Activated naive CD8-positive, alpha-beta T cell treated with anti-CD3 and anti-CD28 coated beads, Interleukin-2, amount 50 U/mL, for 16 hours (primary cell): ENCODE measurements at places on chromosomes 2 and 18.

GRCh38 chr2:234691214-234691575 lies 194.3 kb upstream of the ARL4C start:
- DNase-seq: no peak

DNA sequence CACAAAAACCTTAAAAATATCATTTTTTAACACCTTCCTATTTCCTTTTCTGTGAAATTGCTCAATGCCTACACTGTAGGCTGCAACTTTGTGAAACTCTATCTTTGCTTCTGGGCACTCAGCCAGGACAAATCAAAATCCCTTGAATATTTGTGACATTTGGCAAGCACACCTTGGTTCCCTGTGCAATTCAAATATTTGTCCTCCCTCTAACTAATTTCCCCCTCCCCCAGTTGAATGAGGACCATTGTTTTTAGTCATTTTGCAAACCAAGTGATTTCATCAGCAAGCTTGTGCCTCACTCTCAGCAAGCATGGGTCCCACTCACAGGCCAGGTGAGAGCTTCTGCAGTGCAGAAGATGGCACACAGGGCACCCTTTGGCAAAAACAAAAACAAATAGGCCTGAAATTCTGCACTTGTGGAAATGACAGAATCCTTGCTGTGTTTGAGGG lies 541.5 kb downstream of the CNTNAP5 start:
- DNase-seq: no peak

GRCh38 chr2:1563943-1564891 lies 151.0 kb downstream of the TPO start:
- no peak for DNase-seq

- no peak for DNase-seq
These were observed 11.2 kb downstream of the EFR3B start for GRCh38 chr2:25053041-25053440.

GRCh38 chr2:215493376-215493775 lies 57.5 kb upstream of the FN1 start:
- DNase-seq: no peak

GRCh38 chr2:44612276-44612675 lies 250.5 kb downstream of the CAMKMT start:
- DNase-seq: no peak

DNA sequence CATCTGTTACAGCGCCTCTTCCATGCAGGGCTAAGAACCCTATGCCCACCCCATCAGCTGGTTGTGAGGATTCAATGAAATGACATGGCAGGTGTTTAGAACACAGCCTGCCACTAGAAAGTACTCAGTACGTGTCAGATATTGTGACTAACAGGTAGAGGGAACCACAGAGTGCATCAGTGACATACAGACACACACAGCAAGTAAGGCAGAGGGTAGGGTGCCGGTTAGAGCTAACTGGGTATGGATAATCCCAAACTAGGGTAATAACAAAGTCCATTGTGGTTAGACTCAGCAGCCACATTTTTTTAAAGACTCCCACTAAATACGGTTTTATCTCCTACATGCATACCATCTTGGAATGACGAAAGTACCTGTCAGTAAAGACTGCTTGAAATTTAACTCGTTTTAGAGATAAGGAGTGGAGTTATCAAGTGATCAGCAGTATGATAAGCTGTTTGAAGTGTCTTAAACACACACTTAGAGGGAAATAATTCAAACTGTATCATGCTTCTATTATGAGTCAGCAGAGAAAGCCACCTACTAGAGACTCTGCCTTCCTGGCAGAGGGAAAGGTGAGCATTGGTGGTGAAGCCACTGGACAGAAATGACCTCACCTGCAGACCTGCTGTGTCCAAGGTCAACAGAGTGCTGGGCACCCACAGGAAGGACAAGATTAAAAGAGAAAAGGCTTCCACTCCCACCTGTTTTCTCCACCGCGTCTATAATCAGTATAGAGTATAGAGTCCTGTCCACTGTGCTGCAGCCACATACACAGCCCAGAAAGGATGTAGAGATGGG lies 20.6 kb downstream of the MPPE1 start:
- no peak for DNase-seq

- DNase-seq: no peak
These were observed 22.6 kb downstream of the ALMS1 start for GRCh38 chr2:73408198-73408597.

- DNase-seq: no peak
These were observed 39.6 kb upstream of the EPC2 start for GRCh38 chr2:148604927-148605326.

GRCh38 chr18:48990481-48991318 lies 39.9 kb upstream of the SMAD7 start:
- no peak for DNase-seq

DNA sequence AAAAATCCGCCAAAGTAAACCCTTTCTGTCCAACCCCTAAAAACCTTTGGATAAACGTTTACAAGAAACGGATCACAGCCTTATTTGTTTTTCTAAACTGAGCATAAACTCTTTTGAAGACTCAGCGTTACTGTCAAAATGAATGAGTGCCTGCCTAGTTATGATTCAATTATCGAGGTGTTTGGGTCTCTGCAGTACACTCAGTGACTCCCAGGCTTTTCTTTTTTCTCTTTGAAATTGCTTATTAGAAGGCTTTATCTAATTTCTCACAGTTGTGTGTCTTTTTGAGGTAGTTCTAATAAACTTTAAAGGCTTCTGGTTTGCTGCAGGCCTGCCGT lies 663 bp downstream of the RHBDD1 start:
- no peak for DNase-seq
